ENCODE measurements at places on chromosomes 1 and 21.

GRCh38 chr21:45317398-45318145, 29.9 kb upstream of the POFUT2 start:
- no peak for DNase-seq

GRCh38 chr1:3342960-3343359, 111.5 kb upstream of the ARHGEF16 start:
- no peak for DNase-seq

DNA sequence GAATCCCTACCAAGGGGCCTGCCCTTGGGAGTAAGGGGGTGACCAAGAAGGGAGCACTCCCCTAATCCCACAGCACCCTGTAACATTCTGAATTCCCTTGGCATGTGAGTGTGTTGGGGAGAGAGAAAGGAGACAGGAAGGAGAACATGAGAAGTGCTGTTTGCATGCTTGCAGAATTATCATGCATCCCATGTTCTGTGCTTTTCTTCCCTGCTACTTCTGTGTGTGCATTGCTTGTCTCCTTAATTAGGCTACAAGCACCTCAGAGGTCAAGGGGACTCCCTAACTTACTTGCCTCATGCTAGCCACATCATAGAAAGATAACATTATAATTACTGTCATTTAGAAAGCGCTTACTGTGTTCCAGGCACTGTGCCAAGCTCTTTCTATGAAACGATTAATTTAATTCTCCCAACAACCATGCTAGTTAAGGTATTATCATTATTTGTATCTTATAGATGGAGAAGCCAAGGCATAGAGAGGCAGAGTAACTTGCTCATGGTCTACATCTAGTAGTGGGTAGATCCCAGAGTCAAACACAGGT, 11.1 kb downstream of the NOS1AP start:
- DNase-seq = no peak

DNA sequence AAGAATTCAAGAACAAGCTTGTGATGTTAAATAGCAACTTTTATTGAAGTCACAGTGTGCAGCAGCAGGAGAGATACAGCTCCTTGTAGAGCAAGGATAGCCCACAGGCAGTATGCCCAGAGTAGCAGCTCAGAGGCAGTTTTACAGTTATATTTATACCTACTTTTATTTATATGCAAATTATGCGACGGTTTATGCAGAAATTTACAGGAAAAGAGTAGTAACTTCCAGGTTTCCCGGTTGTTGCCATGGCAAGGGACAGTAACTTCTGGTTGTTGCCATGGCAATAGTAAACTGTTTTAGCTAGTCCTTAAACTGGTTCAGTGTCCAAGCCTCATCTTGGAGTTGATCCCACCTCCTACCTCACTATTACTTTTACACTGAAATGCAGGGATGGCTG, 344.6 kb upstream of the LYPLAL1 start:
- no peak for DNase-seq

GRCh38 chr1:100882698-100883097, 11.9 kb downstream of the EXTL2 start:
- no peak for DNase-seq

- DNase-seq = no peak
Observed at GRCh38 chr1:229266832-229267500, 3.9 kb upstream of the RAB4A start.

DNA sequence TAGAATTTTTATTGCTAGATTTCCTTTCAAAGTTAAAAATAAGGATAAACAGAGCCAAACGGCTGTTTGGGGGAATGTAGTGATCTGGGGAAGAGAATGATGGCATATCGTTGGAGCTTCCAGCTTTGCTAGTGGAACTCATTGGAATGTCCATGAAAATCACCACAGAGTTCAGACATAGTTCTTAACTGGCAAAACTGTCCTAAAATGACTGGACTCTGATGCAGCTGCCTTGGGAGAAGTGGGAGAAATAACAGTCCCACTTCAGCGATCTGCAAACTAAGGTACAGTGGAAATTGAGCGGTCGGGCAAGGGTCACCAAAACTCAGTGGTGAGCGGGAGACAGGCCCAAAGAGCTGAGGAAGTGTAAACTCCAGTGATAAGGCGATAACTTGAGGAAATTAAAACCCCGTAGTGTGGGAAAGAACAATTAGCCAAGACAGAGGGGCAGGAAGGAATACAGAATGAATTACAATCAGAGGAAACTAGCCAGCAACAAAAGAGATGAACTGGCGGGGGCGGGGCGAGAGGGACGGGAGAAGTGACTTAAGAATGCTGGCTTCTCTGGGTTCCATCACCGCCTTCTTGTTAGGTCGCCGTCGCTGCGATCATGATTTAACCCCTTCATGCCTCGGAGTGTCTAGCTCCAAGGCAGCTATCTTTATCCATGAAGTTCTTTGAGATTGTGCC, 89.8 kb upstream of the ARHGAP29 start:
- DNase-seq = no peak

- no peak for DNase-seq
Observed at GRCh38 chr1:159953536-159954515, at the start of gene SLAMF9. Gene SLAMF9, minus strand, starts transcription at chr1:159954237. Its CDS starts 100 bp downstream, at chr1:159954137.

DNA sequence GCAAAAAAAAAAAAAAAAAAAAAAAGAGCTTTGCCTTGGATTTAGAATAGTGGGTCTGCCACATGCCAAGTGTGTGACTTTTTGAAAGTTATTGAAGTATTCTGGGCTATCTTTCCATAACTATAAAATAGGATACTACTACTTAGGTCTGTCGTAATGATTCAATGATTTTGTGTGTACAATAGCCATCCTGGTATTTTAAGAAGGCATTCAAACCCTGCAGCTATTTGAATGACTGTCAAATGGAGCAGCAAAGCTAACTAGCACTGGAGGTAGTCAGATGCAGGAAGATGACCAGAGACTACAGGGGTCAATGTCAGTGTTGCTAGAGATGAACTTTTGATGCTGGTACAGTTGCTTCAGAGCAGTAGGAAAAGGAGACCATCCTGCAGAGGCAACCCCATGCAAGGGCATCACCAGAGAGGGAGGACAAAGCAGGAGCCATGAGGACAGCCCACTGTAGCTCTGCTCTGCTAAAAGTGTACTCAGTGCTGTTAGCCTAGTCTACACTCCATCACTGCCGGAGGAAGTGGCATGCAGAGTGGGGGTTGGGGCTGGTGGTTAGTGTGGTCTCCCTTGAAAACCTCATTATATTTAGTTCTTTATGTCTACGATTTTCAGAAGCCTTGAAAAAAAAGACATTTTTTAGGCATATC, 29.0 kb downstream of the DUSP10 start:
- DNase-seq = peak; percentile 84

- DNase-seq = no peak
Observed at GRCh38 chr1:66073388-66073787, 280.7 kb downstream of the PDE4B start.

DNA sequence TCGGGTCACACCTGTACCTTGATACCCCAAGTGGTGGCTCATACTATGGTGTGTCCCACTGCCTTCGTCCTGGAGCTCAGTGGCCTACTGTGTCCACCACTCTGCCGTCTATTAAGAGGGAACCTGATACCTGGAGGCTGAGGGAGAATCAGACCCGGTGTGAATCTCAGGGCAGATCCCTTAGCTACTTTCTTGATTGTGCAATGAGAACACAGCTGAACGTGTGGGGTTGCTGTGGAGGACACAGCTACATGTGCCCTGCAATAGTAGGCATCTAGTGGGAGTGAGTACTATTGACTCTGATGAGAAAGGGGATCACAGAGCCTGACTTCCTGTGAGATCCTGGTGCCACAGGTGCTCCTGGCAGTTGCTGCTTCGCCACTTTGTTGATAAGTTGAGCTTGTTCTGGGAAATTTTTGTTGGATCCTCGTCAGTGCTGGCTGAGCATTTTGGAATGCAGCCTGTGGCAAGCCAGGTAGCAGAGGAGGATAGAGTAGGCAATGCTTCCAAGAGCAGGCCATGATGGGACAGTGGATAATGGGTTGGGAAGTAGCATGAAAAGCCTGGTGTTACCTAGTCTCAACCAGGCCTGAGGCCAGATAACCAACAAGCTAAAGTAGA, 28.2 kb upstream of the MPZL1 start:
- DNase-seq = no peak

- no peak for DNase-seq
Observed at GRCh38 chr1:10402729-10403274, 3.9 kb downstream of the PGD start.

GRCh38 chr1:11790880-11791715, 14.7 kb downstream of the MTHFR start:
- peak; percentile 44 for DNase-seq

DNA sequence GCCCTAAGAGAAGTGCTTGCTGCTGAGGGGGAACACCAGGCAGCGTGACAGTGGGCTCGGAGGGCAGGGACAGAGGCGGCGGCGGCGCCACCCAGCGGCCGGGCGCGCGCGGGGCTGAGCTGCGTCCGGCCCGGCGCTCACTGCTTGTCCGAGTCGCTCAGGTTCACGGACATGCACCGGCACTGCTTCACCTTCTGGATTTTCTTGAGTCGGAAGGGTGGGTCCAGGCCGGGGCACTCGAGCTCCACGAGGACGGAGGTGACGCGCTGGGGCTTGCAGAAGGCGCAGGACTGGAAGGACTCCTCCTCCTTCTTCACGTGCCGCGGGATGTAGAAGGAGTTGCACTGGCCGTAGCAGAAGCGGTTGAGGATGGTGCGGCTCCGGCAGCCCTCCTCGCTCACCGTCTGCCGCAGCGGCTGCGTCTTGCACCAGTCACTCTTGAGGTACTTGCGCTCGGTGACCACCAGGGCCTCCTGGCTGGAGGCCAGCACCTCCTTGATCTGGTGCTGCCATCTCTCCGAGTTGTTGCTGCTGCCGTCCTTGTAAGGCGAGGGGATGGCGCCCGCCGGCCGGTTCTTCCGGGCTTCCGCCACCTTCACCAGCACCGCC, 119.0 kb downstream of the GREM2 start:
- peak; percentile 14 for DNase-seq

GRCh38 chr1:59446257-59446901, 149.5 kb downstream of the FGGY start:
- no peak for DNase-seq

GRCh38 chr1:60035921-60036320, 37.6 kb downstream of the C1orf87 start:
- no peak for DNase-seq
